ENCODE measurements at places on chromosomes 12 and 14.
A peak's percentile ranks its signal among the peaks of the same experiment; 100 is the strongest.

DNA sequence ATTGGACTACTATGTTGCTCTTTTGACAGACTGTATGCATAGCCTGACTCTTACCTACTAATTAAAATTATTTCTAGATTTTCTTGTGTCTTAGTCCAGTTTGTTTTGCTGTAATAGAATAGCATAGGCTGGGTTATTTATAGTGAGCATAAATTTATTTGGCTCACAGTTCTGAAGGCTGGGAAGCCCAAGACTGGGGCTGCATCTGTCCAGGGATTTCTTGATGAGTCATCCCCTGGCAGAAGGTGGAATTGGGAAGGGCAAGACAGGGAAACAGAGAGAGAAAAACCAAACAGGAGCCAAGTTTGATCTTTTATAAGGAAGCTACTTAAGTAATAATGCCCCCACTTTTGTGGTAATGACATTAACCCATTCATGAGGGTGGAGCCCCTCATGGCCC, 759.2 kb upstream of the LRFN5 start:
- no peak for DNase-seq

GRCh38 chr12:89348894-89349699, 3.2 kb downstream of the DUSP6 start:
- DNase-seq: no peak

GRCh38 chr12:89140602-89141238, 211.6 kb downstream of the DUSP6 start:
- DNase-seq: no peak

GRCh38 chr14:74140374-74140850, 55.7 kb downstream of the LIN52 start:
- no peak for DNase-seq

- DNase-seq: no peak
These were observed 12.2 kb downstream of the KLC1 start for GRCh38 chr14:103641161-103641560.

DNA sequence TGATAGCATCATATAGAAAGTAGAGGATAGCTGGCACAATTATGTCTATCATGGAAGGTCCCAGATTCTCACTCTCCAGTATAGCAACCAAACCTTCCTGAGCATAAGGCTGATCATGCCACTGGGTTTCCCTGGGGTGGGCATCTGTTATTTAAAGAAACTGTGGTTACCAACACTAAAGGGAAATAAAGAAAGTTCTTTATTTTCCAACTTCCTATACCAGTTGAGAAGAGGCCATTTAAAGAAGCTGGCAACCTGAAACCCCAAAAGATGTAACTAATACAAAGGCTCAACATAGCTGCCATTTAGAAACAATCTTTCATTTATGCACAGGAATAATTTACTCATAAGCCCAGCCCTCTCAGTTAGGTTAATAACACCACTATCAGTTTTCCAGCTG, 3.1 kb downstream of the BCAT1 start:
- no peak for DNase-seq

DNA sequence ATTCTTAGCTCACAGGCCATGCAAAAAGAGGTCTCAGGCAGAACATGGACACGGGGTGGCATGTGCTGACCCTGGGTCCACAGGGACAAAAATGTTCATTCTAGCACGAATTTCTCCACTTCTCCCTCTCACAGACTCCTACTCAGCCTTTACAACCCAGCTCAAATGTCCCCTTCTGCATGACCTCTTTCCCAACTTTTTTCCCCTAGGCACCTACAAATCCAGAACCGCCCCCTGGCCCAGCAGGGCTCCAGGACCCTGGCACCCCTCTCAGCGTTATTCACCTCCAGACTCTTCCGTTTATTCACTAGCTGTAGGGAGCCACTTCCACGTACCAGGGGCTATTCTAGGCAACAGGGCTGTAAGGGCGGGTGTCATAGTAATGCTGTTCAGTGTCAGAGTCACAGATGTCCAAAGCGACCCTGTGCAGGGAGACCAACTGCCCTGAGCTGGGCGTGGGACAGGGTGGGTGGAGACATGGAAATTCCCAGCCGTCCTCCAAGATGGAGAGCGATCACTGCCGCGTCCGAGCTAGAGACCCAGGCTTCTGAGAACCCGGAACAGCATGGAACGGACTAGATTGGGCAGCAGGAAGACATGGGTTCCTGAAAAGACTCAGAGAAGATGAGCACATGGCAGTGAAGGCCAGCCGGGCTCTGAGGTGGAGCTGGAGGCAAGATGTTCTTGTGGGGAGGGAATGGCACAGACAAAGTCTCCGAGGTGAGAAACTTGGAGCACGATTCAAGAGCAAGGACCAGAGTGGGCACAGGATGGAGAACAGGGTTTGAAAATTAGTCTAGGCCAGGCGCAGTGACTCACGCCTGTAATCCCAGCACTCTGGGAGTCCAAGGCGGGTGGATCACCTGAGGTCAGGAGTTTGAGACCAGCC, 274.9 kb upstream of the RTL1 start:
- no peak for DNase-seq

DNA sequence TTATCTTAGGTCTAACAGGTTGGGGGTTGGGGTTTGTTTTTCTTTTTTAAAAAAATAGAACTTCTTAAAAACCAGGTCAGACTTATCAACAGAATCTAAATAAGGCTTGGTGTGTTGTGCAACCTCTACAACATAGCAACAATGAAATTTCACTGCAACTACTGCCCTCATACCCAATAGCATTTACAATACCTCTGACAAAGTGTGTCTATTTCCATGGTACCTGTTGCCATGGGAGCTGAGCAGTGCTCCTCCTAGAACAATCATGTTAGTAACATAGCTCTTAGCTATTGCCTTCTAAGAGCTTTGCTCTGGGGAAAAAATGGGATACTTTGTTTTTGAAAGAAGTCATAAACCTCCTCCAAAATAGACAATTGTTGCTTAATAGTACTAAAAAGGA, 103.3 kb upstream of the CCDC175 start:
- DNase-seq: no peak

- no peak for DNase-seq
These were observed 55.0 kb downstream of the PAX9 start for GRCh38 chr14:36716614-36717184.

DNA sequence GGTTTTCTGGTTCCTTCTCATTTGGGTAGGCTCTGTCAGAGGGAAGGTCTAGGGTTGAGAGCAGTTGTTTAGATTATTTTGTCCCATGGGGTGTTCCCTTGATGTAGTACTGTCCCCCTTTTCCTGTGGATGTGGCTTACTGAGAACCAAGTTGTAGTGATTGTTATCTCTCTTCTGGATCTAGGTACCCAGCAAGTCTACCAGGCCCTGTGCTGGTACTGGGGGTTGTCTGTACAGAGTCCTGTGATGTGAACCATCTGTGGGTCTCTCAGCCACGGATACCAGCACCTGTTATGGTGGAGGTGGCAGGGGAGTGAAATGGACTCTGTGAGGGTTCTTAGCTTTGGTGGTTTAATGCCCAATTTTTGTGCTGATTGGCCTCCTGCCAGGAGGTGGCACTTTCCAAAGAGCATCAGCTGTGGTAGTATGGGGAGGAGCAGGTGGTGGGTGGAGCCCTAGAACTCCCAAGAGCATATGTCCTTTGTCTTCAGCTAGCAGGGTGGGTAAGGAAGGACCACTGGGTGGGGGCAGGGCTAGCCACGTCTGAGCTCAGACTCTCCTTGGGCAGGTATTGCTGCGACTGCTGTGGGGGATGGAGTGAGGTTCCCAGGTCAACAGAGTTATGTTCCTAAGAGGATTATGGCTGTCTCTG, 179.3 kb upstream of the BTG1 start:
- DNase-seq: peak; percentile 16

DNA sequence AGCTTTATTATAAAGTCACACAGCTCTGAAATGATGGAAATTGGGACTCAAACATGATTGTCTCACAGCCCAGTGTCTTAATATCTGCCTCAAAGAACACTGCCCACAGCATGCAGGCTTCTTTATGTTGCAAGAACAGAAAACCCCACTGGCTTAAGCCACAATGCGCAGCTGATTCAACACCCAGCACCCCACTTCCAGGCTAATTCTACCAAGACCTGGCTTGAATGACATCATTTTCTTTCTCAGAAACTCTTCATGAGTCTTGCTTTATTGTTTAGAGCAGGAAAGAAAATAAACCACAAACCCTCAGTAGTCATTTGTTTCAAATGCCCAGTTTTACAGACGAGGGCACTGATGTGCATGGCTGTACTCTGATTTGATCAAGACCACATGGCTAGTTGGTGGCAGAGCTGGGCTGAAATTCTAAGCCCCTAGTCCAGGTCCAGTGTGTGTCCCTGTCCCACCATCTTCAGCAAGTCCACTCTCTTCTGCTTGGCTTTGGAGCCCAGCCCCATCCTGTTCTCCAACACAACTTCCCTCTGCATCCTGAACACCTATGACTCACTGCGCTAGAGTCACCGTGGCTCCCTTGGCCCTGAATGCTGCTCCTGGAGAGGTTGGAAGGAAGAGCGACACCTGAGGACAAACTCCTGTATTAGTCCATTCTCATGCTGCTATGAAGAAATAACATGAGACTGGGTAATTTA, 50.3 kb upstream of the SRSF5 start:
- DNase-seq: peak; percentile 34

DNA sequence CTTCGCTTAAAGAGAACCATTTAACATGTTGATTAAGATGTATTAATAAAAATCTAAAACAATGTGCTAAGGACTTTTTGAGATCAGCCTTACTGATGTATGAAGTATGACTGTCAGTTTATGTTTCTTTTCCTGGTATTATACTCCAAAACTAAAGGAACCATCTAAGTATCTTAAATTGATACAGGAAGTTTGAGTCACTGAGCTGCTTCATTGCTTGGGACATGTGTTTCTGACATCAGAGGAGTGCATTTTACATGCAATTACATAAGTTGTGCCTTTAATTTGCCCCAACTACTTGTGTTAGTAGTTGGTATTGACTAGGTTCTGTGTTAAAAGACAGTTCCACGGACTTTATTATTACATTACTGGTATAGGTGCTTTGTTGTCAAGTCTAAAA, 50.9 kb downstream of the PROX2 start:
- DNase-seq: no peak

- DNase-seq: no peak
These were observed 36.4 kb upstream of the METAP2 start for GRCh38 chr12:95437565-95437964.

DNA sequence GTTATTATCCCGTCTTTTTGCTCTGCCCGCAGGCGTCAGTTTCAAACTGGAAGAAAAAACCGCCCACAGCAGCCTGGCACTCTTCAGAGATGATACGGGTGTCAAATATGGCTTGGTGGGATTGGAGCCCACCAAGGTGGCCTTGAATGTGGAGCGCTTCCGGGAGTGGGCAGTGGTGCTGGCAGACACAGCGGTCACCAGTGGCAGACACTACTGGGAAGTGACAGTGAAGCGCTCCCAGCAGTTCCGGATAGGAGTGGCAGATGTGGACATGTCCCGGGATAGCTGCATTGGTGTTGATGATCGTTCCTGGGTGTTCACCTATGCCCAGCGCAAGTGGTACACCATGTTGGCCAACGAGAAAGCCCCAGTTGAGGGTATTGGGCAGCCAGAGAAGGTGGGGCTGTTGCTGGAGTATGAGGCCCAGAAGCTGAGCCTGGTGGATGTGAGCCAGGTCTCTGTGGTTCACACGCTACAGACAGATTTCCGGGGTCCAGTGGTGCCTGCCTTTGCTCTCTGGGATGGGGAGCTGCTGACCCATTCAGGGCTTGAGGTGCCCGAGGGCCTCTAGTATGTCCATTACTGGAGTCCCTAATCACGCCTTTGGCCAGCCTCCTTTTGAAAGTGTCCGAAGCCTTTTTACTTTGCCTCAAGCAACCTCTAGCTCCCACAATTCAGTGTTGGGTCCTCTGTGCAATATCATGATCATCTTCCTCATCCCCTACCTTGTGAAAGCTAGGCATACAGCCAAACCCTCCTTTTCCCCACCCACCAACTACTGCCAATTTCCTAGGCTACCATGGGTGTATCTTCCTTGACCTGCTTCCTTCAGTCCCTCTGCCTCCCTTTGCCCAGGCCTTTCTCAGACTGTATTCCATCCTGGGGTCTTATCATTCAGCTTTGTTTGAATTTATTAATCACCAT, 891 bp downstream of the SPRYD4 start:
- no peak for DNase-seq

DNA sequence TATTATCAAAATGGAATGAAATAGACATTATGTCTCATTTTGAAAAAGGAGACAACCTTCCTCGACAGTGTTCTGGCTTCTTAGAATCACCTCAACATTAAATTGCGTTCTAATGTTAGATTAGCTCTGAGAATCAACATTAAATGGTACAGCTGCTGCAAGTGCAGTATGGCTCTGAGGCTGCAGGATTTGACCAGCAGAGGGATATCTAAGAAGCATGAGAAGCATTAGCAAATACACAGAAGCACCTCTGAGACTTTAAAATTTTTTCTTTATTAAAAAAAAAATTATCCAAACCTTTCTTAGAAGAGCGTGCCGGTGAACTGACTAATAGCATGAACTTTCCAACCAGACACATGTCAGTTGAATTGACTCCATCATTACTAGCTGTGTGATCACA, 253.4 kb upstream of the LRIG3 start:
- no peak for DNase-seq

DNA sequence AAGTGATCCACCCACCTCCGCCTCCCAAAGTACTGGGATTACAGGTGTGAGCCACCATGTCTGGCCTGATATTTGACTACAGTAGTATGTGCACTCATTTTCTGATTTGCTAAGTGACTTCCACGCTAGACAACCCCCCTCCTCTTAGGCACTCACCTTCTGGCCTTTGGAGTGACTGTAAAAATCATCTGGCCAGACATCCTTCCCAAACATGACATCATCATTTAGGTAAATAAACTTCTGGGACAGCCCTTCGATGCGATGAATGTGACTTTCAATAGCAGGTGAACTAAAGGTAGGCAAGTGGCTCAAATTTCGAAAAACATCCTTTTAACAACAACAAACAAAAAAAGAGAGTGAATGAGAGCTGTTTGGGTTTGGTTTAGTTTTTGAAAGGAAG, 30.6 kb upstream of the SYCP3 start:
- no peak for DNase-seq

GRCh38 chr14:103483600-103483999, 39.0 kb downstream of the CKB start:
- DNase-seq: no peak

GRCh38 chr14:99425272-99425681, 55.4 kb downstream of the SETD3 start:
- DNase-seq: no peak

- no peak for DNase-seq
These were observed 217.2 kb upstream of the STXBP6 start for GRCh38 chr14:25267186-25267585.

- no peak for DNase-seq
These were observed 40.8 kb upstream of the POC1B start for GRCh38 chr12:89566615-89567014.

DNA sequence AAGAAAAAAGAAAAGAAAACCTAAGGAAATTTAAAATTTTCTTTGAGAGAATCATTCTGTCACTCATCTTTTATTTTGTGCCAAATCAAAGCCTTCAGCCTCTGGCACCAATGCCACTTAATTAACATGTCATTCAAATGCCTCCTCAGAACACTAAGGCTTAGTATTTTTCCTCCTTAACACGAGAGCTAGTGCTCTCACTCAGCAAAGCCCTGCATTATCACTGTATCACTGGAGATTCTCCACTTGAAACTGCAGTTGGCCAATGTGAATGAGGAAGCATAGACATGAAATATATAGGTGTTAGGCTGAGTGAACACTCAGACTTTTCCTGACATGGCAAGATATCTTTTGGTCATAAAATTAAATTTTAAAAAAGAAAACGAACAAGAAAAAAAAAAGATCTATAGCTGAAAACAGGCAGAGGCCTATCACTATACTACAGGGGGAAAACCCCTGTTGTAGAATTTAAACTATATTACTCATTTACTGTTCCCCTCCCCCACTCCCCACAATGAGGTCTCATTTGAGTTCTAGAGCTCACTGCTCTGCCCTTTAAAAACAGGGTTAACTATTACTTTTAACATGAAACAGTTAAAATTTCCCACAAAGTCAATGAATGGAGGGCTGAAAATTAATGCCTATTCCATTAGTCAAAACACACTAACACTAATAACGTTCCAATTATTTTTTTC, 5.1 kb downstream of the MBIP start:
- no peak for DNase-seq
